ENCODE measurements at places on chromosomes 13 and 19.
A peak's percentile ranks its signal among the peaks of the same experiment; 100 is the strongest.

DNA sequence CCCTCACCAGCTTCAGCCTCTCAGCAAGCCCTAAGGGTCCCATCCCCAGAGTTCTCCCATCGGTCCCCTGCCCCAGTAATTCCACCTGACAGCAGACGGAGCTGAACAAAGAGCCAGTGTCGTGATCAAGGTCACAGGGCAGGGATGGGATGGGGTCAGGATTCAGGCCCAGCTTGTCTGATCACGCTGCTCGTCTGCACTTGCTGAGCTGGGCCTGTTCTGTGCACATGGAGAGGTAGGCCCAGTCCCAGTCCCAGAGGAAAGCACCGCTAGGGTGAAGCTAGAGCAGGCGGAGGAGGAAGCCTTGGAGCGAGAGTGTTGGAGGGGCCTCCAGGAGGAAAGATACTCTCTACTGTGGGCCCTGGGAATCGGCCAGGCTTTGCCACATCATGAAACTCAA, 7.1 kb upstream of the RBM42 start:
- no peak for DNase-seq

- peak; percentile 38 for DNase-seq
Observed at GRCh38 chr19:38264486-38265212, at the start of gene SPINT2. SPINT2 (plus strand) TSS chr19:38264573; CDS start chr19:38264893, 320 bp downstream.

DNA sequence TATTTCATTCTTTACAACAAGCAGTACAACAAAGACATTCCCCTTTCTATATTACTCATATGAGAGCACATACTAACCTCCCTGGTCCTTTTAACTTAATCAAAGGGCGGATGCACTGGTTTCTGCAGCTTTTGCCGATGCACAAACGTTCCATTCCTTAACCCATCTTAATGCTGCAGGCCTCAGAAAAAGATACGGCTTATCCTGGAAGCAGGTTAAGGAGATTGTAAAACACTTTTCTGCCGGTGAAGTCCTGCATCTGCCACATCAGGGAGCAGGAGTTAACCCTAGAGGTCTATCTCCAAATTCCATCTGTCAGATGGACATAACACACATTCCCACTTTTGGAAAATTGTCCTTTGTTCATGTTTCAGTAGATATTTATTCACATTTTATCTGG, 11.5 kb upstream of the ZNF814 start:
- no peak for DNase-seq

DNA sequence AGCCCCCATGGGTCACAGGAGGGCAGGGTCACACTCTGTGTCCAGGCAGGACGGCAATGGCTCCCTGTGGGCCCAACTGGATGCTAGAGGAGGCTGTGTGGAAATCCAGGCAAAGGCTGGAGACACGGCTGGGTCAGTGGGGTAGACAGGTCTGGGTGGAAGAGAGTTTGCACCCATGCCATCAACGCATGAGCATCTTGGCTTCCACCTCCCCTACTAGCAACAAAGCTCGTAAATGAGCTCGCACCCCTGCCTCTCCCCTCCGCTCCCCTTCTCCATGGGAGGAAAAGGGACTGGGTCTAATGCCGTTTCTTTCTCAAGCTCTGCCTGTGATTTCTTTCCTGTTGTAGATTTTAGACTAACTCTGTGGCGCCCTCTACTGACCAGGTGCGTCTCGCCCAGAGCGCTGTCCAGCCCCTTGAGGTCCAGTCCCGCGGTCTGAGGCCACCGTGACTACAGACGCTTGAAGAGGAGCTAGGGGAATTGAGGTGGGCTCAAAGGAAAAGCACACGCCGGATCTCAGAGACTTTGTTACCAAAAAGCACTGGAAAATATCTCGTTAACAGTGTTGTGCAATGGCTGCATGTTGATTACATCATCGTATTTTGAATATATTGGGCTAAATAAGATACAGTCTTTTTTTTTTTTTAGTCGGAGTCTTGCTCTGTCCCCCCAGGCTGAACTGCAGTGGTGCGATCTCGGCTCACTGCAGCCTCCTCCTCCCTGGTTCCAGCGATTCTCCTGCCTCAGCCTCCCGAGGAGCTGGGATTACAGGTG, 50.7 kb upstream of the USP29 start:
- no peak for DNase-seq

DNA sequence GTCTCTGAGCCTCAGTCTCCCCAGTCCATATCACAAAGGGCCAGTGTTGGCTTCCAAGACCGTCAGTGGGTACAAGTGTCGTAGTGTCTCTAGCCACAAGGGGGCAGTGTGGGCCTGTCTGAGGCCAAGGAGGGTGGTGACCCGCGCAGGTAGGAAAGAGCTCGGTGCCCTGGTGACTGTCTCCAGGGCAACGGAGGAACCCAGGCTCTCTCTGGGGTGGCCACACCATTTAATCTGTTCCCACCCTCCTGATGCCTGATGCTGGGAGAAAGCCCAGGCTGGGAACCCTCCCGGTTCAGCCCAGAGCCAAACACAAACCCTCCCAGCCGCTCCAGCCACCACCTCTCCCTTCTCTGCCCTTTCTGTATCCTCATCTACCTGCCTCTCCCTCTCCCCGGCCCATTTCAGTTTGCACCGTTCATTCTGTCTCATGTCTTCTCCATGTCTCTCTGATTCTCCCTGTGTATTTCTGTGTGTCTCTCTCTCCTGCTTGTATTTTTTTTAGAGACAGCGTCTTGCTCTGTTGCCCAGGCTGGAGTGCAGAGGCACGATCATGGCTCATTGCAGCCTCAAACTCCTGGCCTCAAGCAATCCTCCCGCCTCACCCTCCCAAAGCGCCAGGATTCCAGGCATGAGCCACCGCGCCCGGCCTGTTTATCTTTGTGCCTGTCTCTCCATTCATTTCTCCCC, 17.5 kb upstream of the MEIS3 start:
- DNase-seq, result peak; percentile 80

GRCh38 chr13:90485436-90485835, 862.1 kb upstream of the MIR17HG start:
- no peak for DNase-seq

GRCh38 chr19:40191836-40192646, 815 bp downstream of the MAP3K10 start:
- no peak for DNase-seq

GRCh38 chr13:30429235-30429634, 6.9 kb downstream of the UBE2L5 start:
- no peak for DNase-seq

- no peak for DNase-seq
Observed at GRCh38 chr13:90577726-90578125, 769.8 kb upstream of the MIR17HG start.

- no peak for DNase-seq
Observed at GRCh38 chr13:28041501-28041900, 53.0 kb upstream of the URAD start.

- DNase-seq, result no peak
Observed at GRCh38 chr13:81686877-81687276, 1346.0 kb upstream of the SPRY2 start.

GRCh38 chr19:35216833-35217648, 11.5 kb downstream of the FAM187B start:
- peak; percentile 60 for DNase-seq

DNA sequence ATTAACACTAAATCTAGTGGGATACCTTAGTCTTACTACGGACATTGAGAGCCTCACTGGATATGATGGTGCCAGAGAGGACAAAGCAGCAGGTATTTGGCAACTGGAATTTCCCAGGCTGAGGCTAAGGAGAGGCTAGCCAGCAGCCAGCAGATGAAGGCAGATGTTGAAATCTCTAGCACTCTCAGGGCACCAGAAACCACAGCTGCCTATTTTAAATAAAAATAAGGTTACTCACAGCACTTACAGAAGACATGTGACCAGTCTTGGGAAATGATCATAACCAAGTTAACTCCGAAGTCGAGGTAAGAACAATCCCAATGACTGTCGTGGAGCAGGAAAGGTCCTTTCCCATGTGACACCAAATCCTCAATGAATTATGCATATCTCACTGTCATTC, 1726.0 kb downstream of the EFNB2 start:
- no peak for DNase-seq

- DNase-seq, result peak; percentile 30
Observed at GRCh38 chr19:56111601-56112312, 9.3 kb downstream of the ZNF787 start.

GRCh38 chr13:96071504-96071903, 18.3 kb upstream of the UGGT2 start:
- no peak for DNase-seq

GRCh38 chr13:73194310-73194709, 135.5 kb downstream of the KLF5 start:
- no peak for DNase-seq

GRCh38 chr13:99501848-99502301, 603 bp downstream of the TM9SF2 start:
- peak; percentile 8 for DNase-seq

- DNase-seq, result no peak
Observed at GRCh38 chr19:50850738-50851137, 4.0 kb upstream of the KLK3 start.

GRCh38 chr13:95138876-95139585, 162.2 kb downstream of the ABCC4 start:
- DNase-seq, result no peak

GRCh38 chr13:36310417-36311108, 12.9 kb upstream of the CCDC169 start:
- DNase-seq, result no peak
